ENCODE measurements at places on chromosomes 13 and 19.

- DNase-seq: no peak
Observed at GRCh38 chr13:37534676-37535075, 63.9 kb downstream of the POSTN start.

- no peak for DNase-seq
Observed at GRCh38 chr13:42401376-42401775, 129.4 kb downstream of the AKAP11 start.

DNA sequence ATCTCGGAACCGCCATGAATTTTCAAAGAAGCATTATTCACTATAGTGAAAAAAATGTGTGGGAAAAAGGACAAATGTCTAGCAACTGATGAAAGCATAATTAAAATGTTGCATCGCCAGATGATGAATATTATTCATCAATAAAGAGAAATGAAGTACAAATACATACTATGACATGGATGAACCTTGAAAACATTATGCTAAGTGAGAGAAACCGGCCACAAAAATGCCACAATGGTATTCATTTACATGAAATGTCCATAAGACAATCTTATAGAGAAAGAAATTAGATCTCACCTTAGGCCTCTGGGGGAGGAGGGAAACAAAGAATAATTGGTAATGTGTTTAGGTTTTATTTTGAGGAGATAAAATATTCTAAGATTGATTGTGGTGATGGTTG lies 645.0 kb downstream of the EFNB2 start:
- DNase-seq: no peak

- no peak for DNase-seq
Observed at GRCh38 chr13:43269037-43269481, 245.7 kb downstream of the DNAJC15 start.

DNA sequence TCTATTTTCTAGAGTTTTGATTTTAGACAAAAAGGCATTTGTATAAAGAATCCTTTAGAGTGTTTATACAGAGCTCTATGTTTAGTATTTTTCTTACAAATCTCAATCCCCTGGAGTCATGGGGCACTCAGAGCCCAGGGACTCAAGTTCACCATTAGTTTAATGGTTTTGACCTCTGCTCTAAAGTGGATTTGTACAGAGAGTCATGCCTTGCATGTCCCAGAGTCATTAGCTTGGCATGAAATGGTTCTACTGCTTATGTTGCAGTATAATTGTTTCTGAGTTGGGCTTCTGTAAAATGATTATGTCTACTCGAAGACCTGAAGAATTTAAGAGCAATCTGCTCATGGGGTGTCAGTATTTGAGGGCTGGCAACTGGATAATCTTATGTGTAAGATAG lies 406.2 kb downstream of the DLEU7 start:
- no peak for DNase-seq

GRCh38 chr13:110055089-110055488 lies 251.9 kb downstream of the COL4A1 start:
- DNase-seq: no peak

DNA sequence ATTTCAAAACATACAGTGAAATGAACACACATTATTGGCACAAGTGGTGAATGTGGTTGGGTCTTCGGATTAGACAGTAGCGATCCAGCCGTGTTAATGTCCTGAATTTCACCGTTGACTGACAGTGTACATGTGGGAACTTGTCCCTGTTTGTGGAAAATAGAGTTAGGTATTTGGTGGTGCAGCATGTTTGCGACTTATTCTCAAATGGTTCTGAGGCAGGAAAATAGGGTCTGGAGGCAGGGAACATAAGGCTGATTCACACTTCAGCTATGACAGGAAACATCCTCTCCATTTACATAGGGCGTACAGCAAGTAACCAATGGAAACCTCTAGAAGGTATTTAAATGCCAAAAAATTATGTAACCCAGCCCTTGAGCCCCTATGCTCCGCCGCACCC lies 4.2 kb downstream of the LGALS7B start:
- DNase-seq: no peak

GRCh38 chr19:5749505-5749904 lies 29.1 kb downstream of the CATSPERD start:
- DNase-seq: no peak

GRCh38 chr19:16026131-16026530 lies 50.2 kb upstream of the TPM4 start:
- DNase-seq: peak; percentile 22

DNA sequence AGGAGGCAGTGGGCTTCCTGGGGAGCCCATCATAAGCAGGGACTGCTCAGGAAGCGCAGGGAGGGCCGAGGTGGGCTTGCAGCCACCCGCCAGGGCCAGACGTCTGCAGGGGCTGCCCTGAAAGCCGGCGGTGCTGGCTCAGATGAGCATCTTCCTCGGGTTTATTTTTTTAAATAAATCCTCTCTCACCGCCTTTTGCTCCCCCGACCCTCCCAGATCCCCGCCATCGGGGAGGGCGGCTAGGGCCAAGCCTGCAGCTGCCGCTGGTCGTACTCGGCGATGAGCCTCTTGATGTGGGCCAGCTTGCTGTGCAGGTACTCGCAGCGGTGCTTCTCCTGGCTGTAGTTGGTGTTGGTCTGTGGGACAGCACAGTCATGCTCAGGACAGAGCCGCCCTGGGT lies 6.6 kb upstream of the ISYNA1 start:
- DNase-seq: no peak

GRCh38 chr13:30224732-30225131 lies 82.6 kb downstream of the KATNAL1 start:
- no peak for DNase-seq

GRCh38 chr13:112722433-112723263 lies 32.8 kb downstream of the ATP11A start:
- DNase-seq: no peak

DNA sequence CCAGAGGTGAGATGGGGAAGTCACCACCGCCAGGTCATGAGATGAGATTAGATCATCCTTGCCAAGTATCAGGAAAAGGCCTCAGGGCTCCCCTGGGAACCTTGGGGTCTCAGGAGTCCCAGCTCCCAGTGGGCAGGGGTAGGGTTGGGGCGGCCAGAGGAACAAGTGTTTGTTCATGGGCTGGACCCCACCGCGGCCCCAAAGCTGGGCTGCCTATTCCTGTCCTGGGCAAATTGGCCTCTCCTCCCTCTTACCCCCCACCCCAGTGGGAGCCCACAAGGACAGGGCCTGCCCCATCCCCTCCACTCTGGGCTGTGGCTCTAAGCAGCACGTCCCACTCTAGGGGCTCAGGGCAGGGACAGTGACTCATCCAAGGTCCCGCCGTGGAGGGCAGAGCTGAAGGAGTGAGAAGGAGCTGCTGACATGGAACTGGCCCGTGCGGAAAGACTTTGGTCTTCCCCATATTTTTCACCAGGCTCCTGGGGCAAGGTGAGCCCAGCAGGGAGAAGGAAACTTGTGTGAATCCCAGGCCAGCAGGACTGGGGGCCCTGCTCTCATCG lies 4.0 kb upstream of the HCN2 start:
- DNase-seq: no peak

- peak; percentile 4 for DNase-seq
Observed at GRCh38 chr13:29165840-29166239, 345.7 kb downstream of the MTUS2 start.

DNA sequence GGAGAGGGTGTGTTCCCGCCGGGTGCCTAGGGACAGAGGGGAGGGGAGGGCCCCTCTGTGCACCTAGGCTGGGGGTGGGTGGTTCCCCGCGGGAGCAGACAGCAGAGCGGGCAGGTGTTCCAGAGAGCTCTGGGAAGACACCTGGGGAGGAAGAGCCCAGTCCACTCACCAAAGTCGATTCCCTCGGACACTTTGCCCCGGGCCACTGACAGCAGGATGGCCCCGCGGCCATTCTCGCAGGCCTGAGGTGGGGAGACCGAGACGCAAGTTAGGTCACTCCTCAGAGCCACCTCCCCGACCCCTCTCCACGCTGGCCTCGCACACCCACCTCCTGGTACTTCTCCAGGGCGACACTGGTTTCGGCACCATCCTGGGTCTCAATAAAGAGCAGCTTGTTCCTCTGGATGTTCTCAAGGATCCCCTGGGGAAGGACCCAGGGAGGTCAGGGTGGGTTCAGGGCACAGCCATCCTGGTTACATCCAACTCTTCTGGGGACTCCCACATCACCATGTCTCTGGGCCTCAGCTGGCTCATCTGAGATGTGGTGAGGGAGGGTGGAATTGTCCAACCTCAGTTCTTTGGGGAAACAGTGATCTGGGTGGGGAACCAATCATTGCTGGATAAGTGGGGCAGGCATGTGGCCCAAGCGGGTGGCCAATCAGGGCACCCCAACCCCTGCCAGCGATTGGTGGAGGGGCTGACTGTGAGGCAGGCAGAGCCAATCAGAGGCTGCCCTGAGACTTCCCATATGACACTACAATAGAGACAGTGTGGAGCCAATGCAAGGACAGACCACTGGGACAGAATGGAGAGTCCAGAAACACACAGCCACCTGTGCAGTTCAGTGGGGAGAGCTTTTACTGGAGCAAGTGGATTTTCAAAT lies 12.6 kb downstream of the KLC3 start:
- DNase-seq: no peak

- DNase-seq: no peak
Observed at GRCh38 chr19:36950335-36951119, 34.4 kb downstream of the ZNF568 start.

DNA sequence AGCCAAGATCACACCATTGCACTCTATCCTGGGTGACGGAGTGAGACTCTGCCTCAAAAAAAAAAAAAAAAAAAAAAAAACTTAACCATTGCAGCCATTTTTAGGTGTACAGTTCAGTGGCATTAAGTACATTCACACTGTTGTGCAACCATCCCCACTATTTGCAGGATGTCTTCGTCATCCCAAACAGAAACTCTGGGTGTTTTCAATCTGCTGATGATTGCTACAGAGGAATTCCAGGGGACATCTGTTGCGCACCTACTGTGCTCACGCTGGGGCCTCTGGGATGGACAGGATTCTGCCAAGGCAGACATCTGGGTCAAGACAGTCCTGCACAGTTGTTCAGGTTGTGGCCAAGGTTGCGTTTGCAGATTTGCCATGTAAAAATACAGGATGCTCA lies 2.4 kb upstream of the APOC4 start:
- DNase-seq: no peak

- no peak for DNase-seq
Observed at GRCh38 chr13:91264484-91264883, 83.0 kb upstream of the MIR17HG start.

- DNase-seq: no peak
Observed at GRCh38 chr19:47074621-47075020, 26.2 kb upstream of the TMEM160 start.

- DNase-seq: no peak
Observed at GRCh38 chr13:45296259-45296658, 44.7 kb downstream of the TPT1 start.

DNA sequence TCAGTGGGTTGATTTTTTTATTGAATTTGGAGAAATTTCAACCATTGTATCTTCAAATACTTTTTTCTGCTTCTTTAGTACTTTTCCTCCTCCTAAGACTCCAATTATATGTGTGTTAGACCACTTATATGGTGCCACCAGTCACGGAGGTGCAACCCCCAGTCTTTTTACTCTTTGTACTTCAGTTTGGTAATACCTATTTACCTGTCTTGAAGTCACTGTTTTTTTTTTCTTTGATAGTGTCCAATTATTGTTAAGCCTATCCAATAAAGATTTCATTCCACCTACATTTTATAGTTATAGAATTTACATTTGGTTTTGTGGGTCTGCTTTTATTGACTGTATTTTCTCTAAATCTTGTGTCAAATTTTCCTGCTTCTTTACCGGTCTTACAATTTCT lies 14.9 kb downstream of the ZNF283 start:
- no peak for DNase-seq

GRCh38 chr19:29881386-29881785 lies 60.7 kb upstream of the URI1 start:
- no peak for DNase-seq

All from RPMI8226 (cell line).